A549 treated with ZK216348 at 1 μM for 4 hours (cell line): ENCODE measurements at places on chromosomes 11 and 22. TPM values are rescaled to one million over a fixed set of nuclear protein-coding genes. Genes with fewer than 3 reads are reported as not detected.

Gene PGA5
- total RNA-seq = not detected in 5 replicates

Gene PRODH
- total RNA-seq = 0.38 to 1.6 TPM (median 1.4 TPM) in 5 replicates

Gene NLRP14
- total RNA-seq = not detected in 5 replicates

Gene TSPAN32
- total RNA-seq = not detected in 5 replicates

Gene OR4A16
- not detected in 5 replicates for total RNA-seq

Gene TYR
- total RNA-seq = not detected in 5 replicates

Gene GRM5
- total RNA-seq = not detected in 5 replicates

Gene MRGPRX4
- not detected in 5 replicates for total RNA-seq

Gene C11orf21
- not detected in 5 replicates for total RNA-seq

Gene TENM4
- 0.14 to 0.20 TPM in 2 of 5 replicates, not detected in the others for total RNA-seq

Gene DBX1
- not detected in 5 replicates for total RNA-seq

Gene UBXN1
- total RNA-seq = 89.4 to 131 TPM (median 123 TPM) in 5 replicates

Gene OR8H1
- not detected in 5 replicates for total RNA-seq

Gene MFRP
- not detected in 5 replicates for total RNA-seq

Gene LGR4
- total RNA-seq = 21.0 to 48.6 TPM (median 35.1 TPM) in 5 replicates

Gene KDM4D
- total RNA-seq = 0.38 to 0.53 TPM (median 0.39 TPM) in 5 replicates

Gene SAA4
- total RNA-seq = not detected in 5 replicates

Gene HYLS1
- 11.3 to 16.8 TPM (median 13.2 TPM) in 5 replicates for total RNA-seq

Gene CHRM1
- total RNA-seq = 0.05 TPM in 1 of 5 replicates, not detected in the others

Gene OR51B2
- total RNA-seq = not detected in 5 replicates

Gene APOA5
- total RNA-seq = not detected in 5 replicates
